ENCODE measurements at places on chromosomes 2 and 18.

- DNase-seq = peak; percentile 52
Measured at GRCh38 chr2:102143450-102143985, 972 bp downstream of the IL1R1 start.

DNA sequence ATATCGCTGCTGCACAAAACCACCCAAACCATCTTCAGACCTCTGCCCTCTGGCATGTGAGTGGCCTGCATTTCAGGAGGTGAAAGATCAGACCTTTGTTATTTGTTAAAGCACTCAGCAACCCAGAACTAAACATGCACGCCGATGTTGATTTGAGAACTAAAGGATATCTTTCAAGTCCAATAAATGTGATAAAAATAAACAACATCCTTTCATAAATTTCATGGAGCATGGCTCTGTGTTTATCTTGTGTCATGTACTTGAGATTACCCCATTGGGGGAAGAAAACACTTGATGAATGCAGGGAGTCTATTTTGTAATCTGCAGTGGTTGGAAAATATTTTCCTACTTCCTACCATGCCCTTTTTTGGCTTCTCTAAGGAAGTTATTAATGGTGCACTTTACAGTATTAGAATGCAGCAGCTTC, 70.8 kb upstream of the GATA6 start:
- no peak for DNase-seq

GRCh38 chr18:79871026-79871390, 73.3 kb downstream of the KCNG2 start:
- no peak for DNase-seq

GRCh38 chr18:46278481-46279465, 174.6 kb downstream of the HAUS1 start:
- DNase-seq = peak; percentile 71

GRCh38 chr18:46068763-46069162, 3.3 kb downstream of the PSTPIP2 start:
- no peak for DNase-seq
